ENCODE measurements at places on chromosomes 4 and X.

DNA sequence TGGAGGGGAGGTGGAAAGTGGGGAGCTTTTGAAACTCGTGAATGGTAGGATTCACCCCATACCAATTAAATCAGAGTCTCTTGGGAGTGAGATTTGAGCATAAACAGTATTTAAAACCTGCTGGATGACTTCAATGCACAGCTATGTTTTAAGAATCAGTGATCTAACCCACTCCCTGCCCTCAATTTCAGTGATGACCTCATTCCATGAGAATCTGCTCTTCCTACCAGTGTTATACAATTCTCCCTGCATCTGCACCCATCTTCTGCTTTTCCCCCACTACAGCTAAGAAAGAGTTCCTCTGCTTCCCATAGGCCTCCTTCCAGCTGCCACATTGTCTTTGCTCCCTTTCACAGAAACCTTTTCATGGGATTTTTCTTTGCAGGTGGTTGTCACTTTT lies 18.3 kb upstream of the H2AZ1 start:
- DNase-seq: no peak

GRCh38 chrX:103417370-103417769 lies 41.0 kb downstream of the BEX3 start:
- DNase-seq: no peak

DNA sequence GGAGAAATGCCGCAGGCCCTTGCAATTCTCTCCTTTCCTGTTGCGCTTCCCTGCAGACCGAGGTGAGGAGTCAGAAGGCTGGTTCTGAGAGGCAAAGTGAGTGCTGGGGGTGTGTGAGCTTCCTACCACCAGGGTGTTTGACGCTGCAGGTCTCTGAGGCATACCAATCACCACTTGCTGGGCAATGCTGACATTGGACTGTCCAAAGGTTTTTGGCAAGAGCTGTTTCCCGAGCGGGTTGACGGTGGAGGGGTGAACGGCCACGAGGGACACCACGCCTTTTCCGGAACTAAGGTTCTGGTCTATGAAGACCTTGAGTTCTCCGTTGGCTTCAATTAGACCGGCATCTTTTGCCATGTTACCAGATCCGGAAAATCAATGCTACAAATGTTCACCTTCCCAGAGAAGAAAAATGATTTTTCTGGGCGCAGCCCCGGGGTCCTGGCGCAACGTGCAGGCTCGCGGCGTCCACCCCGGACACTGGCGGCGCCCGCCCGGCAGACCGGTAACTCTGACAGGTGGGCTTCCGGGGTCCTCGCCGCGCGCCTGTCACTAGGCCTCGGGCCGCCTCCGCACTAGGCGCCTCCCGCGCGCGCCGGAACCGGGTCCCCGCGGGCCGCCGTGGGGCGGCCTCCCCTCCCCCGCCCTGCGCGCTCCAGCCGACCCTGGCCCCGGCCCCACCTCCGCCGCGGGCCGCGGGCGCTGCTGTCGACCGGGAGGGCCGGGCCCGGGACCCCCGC lies 44.9 kb upstream of the FAM47C start:
- DNase-seq: no peak

DNA sequence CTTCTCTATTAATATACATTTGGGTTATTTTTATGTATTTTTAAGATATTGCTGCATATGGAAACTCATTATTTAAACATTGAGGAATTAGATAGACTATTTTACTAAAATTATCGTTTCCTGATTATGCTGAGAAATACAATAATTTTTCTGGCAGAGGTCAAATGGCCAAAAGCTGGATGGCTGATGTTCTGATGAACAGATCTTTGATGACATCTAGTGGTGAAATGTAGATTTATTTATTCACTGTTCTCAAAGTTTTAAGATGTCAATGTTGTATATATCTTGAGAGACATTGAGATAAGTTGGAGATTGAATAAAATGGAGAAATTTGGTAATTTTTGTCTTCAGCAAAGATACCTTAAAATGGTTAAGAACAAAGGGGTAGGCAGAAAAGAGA lies 96.2 kb downstream of the UGT8 start:
- DNase-seq: no peak

- DNase-seq: no peak
Observed at GRCh38 chr4:84480082-84480481, 19.0 kb downstream of the NKX6-1 start.

- no peak for DNase-seq
Observed at GRCh38 chrX:17986440-17986839, 125.3 kb upstream of the RAI2 start.

DNA sequence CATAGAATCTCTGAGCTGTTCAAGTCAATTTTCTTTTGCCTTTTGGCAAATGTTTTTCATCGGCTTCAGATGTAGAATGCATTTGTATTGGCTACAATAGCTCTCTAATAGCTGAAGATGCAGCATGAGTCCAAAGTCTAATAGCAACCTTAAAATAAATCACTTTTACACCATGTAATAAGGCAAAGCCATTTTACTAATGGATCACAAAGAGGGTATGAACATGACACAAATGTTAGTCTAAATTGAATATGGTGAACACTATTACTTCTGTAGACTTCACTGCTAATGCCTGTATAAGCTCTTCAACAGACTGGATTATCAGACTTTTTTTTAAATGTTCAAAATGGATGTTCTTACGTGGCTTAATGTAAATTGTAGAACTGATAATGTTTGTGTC lies 645.3 kb downstream of the TLL1 start:
- DNase-seq: no peak

- DNase-seq: peak; percentile 17
Observed at GRCh38 chr4:184536065-184536880, 61.9 kb upstream of the IRF2 start.

- DNase-seq: no peak
Observed at GRCh38 chrX:41909068-41909467, 14.3 kb downstream of the CASK start.

GRCh38 chrX:109856974-109857373 lies 123.9 kb upstream of the ACSL4 start:
- DNase-seq: no peak

DNA sequence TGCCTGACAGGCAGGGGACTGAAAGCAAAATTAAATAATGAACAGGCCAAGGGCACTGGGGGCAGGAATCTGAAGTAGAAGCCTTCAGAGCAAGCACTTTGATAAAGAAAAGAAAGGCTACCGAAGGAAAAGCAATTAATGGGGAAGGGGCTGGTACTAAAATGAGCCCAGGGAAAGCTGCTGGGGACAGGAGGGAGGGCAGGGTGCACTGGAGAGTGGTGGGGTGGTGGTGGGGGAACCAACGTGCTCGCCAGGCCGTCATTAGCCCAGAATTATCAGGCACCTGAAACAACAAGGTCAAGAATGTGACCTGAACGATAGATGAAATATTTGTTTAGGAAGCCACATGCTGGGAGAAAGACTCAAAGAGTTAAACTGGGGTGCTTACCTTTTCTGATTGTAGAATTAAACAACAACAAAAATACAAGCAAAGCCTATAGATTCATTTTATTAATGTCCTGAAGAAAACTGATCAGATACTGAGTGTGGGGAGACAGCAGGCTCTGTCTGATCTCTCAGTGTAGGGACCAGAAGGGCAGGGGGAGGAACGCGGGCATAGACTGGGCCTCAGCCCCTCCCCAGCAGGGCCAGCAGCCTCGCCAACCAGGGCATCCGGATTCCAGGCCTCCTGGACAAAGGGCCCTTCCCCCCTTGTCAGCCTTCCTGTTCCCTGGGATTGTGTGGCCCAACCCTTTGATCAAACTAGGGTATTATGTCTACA lies 239.7 kb upstream of the KLF3 start:
- DNase-seq: no peak

- no peak for DNase-seq
Observed at GRCh38 chr4:138832563-138832962, 183.0 kb upstream of the NOCT start.
